Colonic mucosa (tissue), 4 donors: ENCODE measurements at places on chromosomes 4 and X. TPM values are rescaled to one million over a fixed set of nuclear protein-coding genes. Genes with fewer than 3 reads are reported as not detected.

DNA sequence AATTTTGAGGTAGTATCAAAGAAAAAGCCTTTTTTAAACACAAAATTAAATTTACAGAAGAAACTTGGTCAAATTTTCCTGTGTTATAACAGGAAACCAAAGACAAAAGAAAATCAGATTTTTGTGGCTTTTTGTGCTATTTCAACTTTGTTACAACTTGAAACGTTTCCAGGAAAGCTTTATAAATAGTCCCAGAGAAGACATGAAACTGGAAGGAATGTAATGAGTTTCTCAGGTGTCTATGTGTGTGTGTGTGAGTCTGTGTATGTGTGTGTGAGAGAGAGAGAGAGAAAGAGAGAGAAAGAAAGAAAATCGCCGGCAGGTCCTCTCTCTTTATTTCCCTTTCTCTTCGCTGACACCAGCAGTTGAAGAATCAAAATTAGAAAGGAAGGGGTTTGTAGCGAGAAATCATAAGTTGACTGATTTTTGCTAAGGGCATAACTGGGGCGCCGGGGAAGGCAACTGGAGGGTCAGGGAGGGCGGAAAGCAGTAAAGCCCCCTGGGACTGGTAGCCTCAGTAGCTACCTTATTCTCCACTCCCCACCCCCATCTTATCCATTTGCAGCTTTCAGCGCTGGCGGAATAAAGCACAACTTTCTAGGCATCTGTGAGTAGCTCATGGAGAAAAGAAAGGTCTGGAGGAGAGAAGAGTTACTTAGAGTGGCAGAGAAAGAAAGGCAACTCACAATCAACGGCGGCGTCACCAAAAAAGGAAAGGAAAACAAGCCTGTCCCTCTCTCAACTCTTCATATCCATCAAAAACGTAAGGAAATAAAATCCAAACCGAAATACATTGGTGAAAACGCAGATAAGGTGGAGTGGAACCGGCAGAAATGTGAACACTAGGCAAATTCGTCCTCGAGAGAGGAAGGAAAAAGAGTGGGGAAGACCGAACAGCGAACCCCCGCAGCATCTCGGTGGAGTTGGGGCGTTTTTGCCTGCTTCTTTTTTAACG, 1.3 kb downstream of the TMEM47 start:
- H3K4me1 ChIP-seq, result no peaks in the 10 kb centered on the region
- H3K4me3 ChIP-seq, result peak overlapping the region; percentile 37
- no peaks in the 10 kb centered on the region for H3K36me3 ChIP-seq
- H3K27ac ChIP-seq, result no peak overlapping the region
- peaks cover 4% of the 10 kb centered on the region for H3K27me3 ChIP-seq
- DNase-seq, result no peak

The GLRA3 gene
- not detected for total RNA-seq

The HS3ST1 gene
- 6.6 TPM for total RNA-seq

- H3K4me3 ChIP-seq, result no peak overlapping the region
- DNase-seq, result no peak
- H3K27me3 ChIP-seq, result no peaks in the 10 kb centered on the region
- no peak overlapping the region for H3K27ac ChIP-seq
- H3K4me1 ChIP-seq, result no peaks in the 10 kb centered on the region
- no peaks in the 10 kb centered on the region for H3K36me3 ChIP-seq
These were observed 460.6 kb downstream of the NAF1 start for GRCh38 chr4:162706051-162706450.

DNA sequence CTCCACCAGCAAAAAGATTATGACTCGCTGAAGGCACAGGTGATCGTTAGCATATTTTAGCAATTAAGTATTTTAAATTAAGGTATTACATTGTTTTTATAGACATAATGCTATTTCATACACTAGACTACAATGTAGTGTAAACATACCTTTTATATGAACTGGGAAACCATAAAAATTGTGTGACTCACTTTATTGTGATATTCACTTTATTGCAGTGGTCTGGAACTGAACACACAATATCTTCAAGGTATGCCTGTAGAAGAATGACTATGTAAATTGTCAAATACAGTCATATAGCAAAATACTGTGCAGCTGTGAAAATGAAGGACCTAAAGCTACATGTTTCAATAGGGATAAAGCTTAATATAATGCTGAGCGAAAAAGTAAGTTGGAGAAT, 26.6 kb upstream of the MAML3 start:
- H3K27me3 ChIP-seq, result no peaks in the 10 kb centered on the region
- H3K4me3 ChIP-seq, result no peak overlapping the region
- no peak overlapping the region for H3K27ac ChIP-seq
- no peak for DNase-seq

The BBS12 gene
- 4.8 TPM for total RNA-seq

The TMEM154 gene
- 1.5 TPM for total RNA-seq

DNA sequence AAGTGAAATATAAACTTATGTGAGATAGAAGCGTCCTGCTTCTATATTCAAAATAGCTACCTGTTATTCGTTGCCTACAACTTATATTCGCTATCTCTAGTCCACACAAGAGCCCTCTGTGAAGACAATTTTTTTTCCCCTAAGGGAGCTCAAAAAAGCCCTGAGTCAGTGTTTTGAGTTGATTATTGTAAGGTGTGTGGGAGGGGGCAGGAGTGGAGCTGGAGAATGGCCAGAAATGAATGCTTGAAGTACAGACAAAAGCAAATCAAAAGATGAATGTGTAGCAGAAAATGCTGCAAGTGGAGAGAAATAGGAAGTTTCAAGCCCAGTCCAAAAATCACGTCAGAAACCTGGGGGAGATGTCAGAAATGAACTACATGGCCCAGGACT, 655.0 kb upstream of the LCORL start:
- no peaks in the 10 kb centered on the region for H3K4me1 ChIP-seq
- H3K27me3 ChIP-seq, result no peaks in the 10 kb centered on the region

DNA sequence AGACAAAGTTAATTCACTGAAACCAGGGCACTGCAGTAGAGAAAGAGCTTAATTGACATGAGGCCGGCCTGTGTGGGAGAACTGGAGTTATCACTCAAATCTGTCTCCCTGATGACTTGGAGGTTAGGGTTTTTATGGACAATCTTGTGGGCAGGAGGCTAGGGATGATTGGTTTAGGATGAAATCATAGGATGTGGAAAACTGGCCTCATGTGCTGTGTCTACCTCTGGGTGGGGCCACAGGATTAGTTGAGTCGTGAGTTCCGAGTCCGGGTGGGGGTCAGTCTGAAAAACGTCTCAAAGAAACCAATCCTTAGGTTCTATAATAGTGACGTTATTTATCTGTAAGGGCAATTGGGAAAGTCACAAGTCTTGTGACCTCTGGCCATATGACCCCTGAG, 68.1 kb downstream of the UCHL1 start:
- no peak overlapping the region for H3K27ac ChIP-seq
- H3K4me1 ChIP-seq, result no peaks in the 10 kb centered on the region
- no peak for DNase-seq
- no peak overlapping the region for H3K4me3 ChIP-seq
- no peaks in the 10 kb centered on the region for H3K27me3 ChIP-seq
- H3K36me3 ChIP-seq, result no peaks in the 10 kb centered on the region

DNA sequence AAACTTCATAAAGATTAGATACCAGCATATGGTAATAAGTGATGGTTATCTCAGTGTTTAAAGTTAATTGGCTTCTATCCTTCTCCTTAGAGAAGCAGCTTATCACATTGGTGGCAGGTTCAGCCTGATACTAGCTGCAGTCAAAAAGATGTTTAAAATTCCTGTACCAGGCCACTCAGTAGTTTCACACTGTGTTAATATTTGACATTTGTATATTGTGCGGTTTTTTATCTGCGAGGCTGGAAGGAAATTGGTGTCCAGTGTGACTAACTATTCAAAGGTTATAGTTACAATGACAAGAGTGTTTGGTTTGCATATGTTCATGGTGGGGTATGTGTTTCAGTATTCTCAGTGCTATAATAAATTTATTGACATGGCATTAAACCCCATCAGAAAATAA, 27.5 kb upstream of the TBC1D8B start:
- H3K4me3 ChIP-seq, result no peak overlapping the region
- no peak for DNase-seq
- no peaks in the 10 kb centered on the region for H3K36me3 ChIP-seq

DNA sequence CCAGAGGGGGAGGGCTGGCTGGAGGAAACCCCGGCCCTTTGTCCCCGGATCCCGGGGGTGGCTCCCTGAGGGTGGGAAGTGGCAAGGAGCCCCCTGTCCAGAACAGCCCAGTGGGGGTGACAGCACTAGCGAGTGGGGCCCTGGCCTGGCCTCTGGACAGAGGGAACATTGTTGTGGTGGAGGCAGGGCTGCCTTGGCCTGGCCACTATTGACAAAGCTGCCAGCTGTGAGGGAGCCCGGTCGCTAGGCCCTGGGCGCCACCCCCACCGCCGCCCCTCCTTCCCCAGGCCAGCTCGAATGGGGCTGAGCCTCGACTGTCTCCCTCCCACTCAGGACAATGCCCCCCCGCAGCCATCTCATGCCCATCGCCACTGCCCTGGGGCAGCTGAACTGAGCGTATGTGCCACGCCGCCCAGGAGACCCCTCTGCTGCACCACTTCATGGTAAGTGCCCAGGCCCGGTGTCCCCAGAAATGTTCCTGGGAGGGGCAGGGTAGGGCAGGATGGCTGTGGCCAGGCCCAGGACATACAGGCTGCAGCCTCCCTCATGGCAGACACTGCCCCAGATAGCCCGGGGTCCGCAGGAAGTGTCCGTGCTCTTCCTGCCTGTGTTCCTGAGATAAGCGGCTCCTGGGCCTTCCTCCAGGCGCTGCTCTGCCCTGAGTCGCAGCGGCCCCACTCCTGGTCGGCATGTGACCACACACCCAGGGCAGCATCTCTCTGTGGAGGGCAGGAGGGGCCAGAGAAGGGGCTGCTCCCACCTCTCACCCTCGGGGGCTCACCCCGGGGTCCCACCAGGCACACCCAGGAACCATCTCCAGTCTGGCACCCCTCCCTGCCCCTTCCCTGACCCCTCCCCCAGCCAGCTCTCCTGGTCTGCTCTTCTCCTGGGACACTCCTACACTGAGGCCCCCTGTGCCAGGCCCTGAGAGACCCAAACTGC, 1.4 kb downstream of the PLXNB3 start:
- no peaks in the 10 kb centered on the region for H3K27me3 ChIP-seq
- no peak for DNase-seq
- peak overlapping the region; percentile 32 for H3K27ac ChIP-seq
- H3K4me1 ChIP-seq, result no peaks in the 10 kb centered on the region
- no peaks in the 10 kb centered on the region for H3K36me3 ChIP-seq

The ANAPC10 gene
- 12.8 TPM for total RNA-seq

The VGLL1 gene
- total RNA-seq, result not detected

The DCX gene
- total RNA-seq, result 0.40 TPM

DNA sequence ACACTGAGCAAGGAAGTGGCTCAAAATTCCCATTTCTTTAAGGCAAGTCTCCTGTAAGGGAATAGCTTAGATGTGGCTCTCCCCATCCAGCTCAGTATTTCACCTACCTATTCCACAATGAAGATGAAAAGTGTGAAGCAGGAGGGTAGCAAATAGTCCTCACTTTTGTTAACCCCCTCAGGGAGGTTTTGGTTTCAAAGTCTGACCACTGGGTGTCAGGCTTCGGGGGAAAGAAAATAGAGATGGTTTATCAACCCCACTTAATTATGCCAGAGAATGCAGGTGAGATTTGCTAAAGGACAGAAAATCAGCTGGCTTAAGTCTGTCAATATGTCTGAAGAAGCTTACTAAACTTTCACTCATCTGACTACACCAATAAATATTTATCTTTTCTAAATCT, 69.5 kb downstream of the DHX15 start:
- H3K36me3 ChIP-seq, result no peaks in the 10 kb centered on the region
- no peaks in the 10 kb centered on the region for H3K4me1 ChIP-seq
- no peaks in the 10 kb centered on the region for H3K27me3 ChIP-seq
- no peak for DNase-seq
- no peak overlapping the region for H3K4me3 ChIP-seq
- H3K27ac ChIP-seq, result no peak overlapping the region

- no peaks in the 10 kb centered on the region for H3K36me3 ChIP-seq
- H3K4me1 ChIP-seq, result no peaks in the 10 kb centered on the region
- no peaks in the 10 kb centered on the region for H3K27me3 ChIP-seq
- H3K27ac ChIP-seq, result no peak overlapping the region
These were observed 453.4 kb upstream of the MAGEB2 start for GRCh38 chrX:29762006-29762405.

GRCh38 chrX:103488332-103488731, 31.0 kb downstream of the RAB40A start:
- no peaks in the 10 kb centered on the region for H3K36me3 ChIP-seq
- H3K27ac ChIP-seq, result no peak overlapping the region
- H3K4me3 ChIP-seq, result no peak overlapping the region
- H3K27me3 ChIP-seq, result no peaks in the 10 kb centered on the region

GRCh38 chr4:149549911-149550310, 265.7 kb downstream of the IQCM start:
- H3K4me3 ChIP-seq, result no peak overlapping the region
- no peak overlapping the region for H3K27ac ChIP-seq
- DNase-seq, result no peak

DNA sequence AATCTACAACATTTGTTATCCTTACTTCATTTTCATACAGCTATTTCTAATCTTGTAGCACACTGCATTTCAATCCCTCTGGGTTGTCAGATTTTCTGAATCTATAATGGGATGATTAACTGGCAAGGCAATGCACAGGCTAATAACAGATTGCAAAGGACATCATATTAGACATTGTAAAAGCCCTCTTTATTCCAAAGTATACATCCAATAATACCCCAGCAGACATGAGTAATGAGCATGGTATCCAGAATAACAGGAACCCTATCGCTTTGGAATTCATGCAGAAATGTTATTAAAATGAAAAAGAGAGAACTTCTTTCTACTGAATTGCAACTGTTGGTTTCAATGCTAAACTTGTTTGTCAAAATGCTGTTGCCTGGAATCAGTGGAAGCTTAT, 122.9 kb downstream of the C4orf33 start:
- H3K27me3 ChIP-seq, result no peaks in the 10 kb centered on the region
- H3K36me3 ChIP-seq, result no peaks in the 10 kb centered on the region
- H3K27ac ChIP-seq, result no peak overlapping the region

GRCh38 chr4:163901319-163901718, 406.8 kb downstream of the TMA16 start:
- H3K4me3 ChIP-seq, result no peak overlapping the region
- no peaks in the 10 kb centered on the region for H3K27me3 ChIP-seq
- DNase-seq, result no peak
- no peaks in the 10 kb centered on the region for H3K4me1 ChIP-seq

GRCh38 chr4:116015062-116015461, 901.6 kb upstream of the NDST4 start:
- no peak for DNase-seq
- no peak overlapping the region for H3K4me3 ChIP-seq
- H3K27ac ChIP-seq, result no peak overlapping the region
- H3K4me1 ChIP-seq, result no peaks in the 10 kb centered on the region

- H3K36me3 ChIP-seq, result no peaks in the 10 kb centered on the region
- H3K4me3 ChIP-seq, result no peak overlapping the region
- no peak for DNase-seq
These were observed 79.7 kb downstream of the GRIA3 start for GRCh38 chrX:123263747-123264146.

The TRMT44 gene
- 10.3 TPM for total RNA-seq

The SOWAHB gene
- 20.8 TPM for total RNA-seq

The IBSP gene
- not detected for total RNA-seq

The RASSF6 gene
- 38.9 TPM for total RNA-seq

The XG gene
- not detected for total RNA-seq

GRCh38 chr4:38582889-38583470, 81.0 kb upstream of the KLF3 start:
- no peak overlapping the region for H3K4me3 ChIP-seq
- no peak overlapping the region for H3K27ac ChIP-seq
- H3K27me3 ChIP-seq, result no peaks in the 10 kb centered on the region
- DNase-seq, result no peak
- H3K36me3 ChIP-seq, result no peaks in the 10 kb centered on the region
- no peaks in the 10 kb centered on the region for H3K4me1 ChIP-seq

- H3K4me3 ChIP-seq, result peak within 1 kb of the TSS; percentile 49
- no peaks in the 10 kb centered on the region for H3K36me3 ChIP-seq
These were observed at the start of gene EVC2 for GRCh38 chr4:5708449-5709206. EVC2 (minus strand) TSS chr4:5708559; CDS start chr4:5708513, 46 bp downstream.

The ADH1C gene
- 140 TPM for total RNA-seq

The DDX53 gene
- not detected for total RNA-seq

The TAPT1 gene
- 35.2 TPM for total RNA-seq

The BANK1 gene
- total RNA-seq, result 0.82 TPM
